ENCODE measurements at places on chromosomes 4 and X.

GRCh38 chrX:154057791-154058190, 38.1 kb upstream of the IRAK1 start:
- DNase-seq, result no peak

- DNase-seq, result no peak
Observed at GRCh38 chrX:18931972-18932371, 51.9 kb downstream of the PHKA2 start.

GRCh38 chr4:60326735-60327134, 873.4 kb upstream of the ADGRL3 start:
- no peak for DNase-seq

- no peak for DNase-seq
Observed at GRCh38 chr4:8705161-8706145, 112.9 kb downstream of the CPZ start.

- DNase-seq, result no peak
Observed at GRCh38 chr4:166594326-166594946, 639.9 kb downstream of the SPOCK3 start.

- no peak for DNase-seq
Observed at GRCh38 chr4:110898290-110898689, 275.4 kb upstream of the PITX2 start.

GRCh38 chrX:108426262-108426661, 12.0 kb downstream of the COL4A6 start:
- no peak for DNase-seq

- DNase-seq, result no peak
Observed at GRCh38 chrX:139049465-139049864, 337.9 kb upstream of the FGF13 start.

GRCh38 chrX:153475271-153475670, 4.9 kb upstream of the HAUS7 start:
- DNase-seq, result no peak

GRCh38 chr4:106454581-106454980, 86.0 kb upstream of the GIMD1 start:
- DNase-seq, result no peak

- DNase-seq, result no peak
Observed at GRCh38 chr4:51906167-51906958, 63.4 kb downstream of the DCUN1D4 start.

DNA sequence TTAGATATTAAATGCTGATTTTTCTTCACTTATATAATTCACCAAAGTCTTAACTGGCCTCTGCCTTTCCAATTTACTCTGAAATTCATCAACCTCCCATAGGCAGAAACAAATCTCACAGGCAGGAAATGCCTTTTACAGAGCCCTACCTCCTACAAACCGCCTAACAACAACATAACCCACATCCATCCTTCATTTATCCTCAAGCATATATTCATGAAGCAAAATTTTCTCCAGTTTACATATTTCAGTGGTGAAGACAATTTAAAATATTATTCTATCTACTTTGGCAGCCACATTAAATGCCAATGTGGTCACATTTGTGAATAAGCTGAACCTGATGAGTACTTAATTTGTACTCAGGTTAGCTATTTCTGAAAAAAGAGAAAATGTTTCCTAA, 30.3 kb downstream of the SEPSECS start:
- no peak for DNase-seq

DNA sequence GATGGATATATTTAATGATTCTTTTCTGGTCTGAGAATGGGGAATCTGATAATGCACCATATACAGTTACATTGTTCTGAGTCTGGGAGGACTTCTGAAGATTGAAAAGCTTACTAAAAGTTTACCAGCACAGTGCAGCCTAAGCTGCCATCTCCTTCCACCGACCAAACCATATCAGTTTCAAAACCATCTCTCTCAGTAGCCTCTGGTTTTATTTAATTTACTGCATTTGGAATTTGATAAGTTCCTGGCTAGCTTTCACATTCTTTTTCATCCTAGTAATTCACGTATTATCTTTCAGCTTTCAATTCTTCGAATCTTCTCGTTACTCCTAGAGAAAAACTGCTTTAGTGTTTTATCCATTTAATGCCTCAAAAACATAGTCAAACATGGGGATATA, 181.4 kb upstream of the HCCS start:
- no peak for DNase-seq

DNA sequence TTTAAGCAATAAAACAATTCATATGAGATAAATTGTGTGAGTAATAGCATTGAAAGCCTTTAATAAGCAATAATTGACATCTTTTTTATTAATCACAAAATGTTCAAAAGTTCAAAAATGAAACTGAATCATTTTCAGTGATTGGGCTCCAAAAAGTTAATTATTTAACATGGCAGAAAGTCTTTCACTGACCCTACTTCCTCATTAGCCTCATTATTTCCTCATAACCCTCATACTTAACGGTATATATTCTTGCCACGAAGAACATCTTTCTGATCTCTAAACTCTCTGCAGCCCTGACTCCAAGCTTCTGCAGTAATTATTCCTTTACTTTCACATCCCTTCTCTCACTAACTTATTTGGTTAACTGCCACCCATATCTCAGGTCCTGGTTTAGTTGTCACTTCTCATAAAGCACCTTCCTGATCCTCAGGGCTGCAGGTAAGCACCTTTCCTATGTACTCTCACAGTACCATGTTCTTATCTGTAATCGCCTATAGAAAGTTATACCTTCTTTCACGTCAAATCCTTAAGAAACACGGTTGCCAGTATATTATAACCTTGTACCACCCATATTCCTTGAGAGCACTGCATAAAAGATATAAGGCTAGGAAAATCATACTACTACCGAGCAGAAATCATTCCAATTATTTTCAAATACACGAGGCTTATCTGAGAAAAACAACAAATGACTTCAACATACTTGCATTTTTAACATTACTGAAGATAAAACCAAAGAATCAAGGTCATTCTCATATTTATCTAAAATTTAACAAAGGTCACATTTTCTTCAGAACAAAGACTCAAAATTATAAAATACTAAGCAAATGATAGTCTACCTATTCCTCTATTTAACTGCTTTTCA, 72.2 kb downstream of the PPP3CA start:
- DNase-seq, result no peak

- DNase-seq, result no peak
Observed at GRCh38 chrX:155682834-155683233, 70.1 kb upstream of the TMLHE start.

GRCh38 chrX:1330605-1331004, 6.0 kb upstream of the IL3RA start:
- DNase-seq, result no peak

GRCh38 chr4:140816806-140817510, 60.8 kb upstream of the TBC1D9 start:
- no peak for DNase-seq

DNA sequence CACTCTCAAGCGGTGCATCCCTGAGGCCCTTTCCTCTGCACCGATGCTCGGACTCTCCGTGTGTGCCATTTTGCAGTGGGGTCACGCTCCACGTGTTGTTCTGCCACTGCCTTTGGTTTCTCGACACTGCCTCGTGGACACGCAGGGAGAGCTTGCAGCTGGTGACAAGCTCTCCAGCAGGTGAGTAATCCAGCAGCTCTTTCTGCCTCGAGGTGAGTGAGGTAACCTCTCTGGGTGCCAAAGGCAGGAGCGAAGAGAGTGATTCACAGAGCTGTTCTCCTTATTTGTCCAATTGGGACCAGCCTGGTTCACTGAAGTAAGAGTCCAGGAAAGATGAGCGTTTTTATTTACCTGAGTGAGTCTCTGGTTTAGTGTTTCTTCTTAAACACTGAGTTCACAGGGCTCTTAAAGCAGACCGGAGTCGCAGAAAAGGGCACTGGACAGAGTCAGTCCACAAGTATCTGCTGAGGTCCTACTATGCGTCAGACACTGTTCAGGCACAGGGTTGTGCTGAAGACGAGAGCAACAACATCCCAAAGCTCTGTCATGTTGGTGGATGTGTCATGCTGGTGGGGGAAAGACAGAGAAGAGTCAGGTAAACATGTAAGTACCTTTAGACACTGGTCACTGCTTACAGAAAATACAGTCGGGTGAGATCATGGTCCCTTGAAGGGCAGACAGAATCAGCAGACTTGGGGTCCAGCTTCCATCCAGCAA, 61.8 kb downstream of the FHDC1 start:
- no peak for DNase-seq

DNA sequence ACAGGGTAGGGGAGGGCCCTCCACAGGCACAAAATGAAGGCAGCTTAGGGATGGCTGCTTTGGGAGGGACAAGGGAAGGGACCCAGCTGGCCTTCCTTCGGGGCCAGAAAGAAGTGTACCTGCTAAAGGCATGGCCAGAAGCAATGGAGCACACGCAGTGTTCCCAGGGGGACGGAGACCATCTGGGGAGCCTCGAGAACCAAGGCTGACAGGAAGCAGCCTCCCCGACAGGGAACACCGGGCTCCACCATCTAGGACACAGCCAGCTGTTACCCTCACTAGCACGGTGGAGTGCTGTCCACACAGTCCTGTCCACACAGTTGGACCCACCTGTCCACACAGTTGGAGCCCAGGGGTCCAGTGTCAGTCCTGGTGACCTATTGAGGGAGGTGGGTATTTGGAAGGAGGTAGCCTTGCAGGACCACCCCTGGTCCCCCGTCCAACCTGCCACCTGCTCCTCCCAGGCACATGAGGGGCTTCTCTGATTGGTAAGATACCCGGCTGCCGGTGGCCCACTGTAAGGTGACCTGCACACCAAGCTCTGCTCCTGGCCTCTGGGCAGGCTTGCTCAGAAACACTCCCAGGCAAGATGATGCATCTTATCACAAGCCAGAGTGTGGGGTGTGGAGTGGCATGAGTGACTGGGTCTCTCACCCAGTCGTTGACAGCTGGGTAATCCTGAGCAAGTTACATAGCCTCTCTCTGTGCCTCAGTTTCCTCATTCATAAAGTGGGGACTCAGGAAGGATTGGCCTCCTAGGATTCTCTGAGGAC, 20.5 kb upstream of the AFAP1 start:
- DNase-seq, result no peak

DNA sequence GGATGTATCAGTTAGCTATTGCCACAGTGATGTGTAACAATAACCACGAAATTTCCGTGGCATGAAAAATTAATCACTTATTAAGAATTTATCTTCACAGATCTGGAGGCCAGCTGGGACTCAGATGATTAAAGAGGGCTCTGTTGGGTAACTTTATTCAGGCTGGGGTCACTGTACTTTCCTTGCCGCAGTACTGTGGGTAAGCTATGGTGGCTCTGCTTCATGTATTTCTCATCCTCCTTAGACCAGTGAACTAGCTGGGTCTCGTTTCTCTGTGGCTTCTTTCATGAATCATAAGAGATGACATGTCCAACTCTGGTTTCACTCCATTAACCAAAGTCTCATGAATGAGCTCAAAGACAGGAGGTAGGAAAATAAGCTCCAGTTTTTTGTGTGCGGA, 13.5 kb downstream of the TEX13B start:
- DNase-seq, result no peak

DNA sequence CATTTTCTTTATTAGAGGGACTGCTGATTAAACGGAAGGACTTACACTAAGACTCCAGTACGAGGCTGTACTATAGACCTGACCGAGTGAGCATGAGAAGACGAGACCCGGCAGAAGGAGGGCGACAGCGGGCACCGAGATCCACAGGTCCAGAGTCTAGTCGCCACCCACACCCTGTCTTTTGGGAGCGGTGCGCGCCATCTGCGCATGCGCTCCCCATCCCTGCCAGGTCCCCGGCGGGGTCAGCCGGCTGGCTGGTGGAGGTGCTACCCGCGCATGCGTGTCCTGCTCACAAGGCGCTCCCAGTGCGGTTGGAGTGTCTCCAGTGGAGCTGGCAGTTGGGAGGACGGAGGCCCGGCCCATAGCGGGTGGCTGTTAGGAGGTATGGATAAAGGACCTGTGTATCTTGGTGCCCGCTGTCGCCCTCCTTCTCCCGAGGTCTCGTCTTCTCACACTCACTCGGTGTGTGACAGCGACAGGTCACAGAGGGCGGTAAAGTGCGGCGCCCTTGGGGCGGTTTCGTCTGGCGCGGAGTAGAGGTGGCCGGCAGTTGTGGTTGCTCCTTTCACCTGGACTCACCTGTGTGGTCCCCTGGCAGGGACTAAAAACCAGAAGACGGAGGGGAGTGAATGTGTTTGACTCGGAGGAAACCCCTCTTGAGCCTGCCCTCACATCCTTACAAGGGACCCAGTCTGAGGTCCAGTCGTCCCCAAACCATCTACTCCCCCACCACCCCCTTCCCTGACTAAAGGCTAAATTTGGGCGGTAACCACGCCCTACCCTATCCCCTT, 7.6 kb upstream of the HSD17B10 start:
- DNase-seq, result peak; percentile 47

GRCh38 chr4:107824350-107825071, at the start of gene SGMS2:
TSS of gene SGMS2 (plus strand) at chr4:107824932. CDS start at chr4:107895554, 70,622 bp downstream.
- no peak for DNase-seq

- no peak for DNase-seq
Observed at GRCh38 chr4:111717921-111718320, 427.3 kb upstream of the FAM241A start.

DNA sequence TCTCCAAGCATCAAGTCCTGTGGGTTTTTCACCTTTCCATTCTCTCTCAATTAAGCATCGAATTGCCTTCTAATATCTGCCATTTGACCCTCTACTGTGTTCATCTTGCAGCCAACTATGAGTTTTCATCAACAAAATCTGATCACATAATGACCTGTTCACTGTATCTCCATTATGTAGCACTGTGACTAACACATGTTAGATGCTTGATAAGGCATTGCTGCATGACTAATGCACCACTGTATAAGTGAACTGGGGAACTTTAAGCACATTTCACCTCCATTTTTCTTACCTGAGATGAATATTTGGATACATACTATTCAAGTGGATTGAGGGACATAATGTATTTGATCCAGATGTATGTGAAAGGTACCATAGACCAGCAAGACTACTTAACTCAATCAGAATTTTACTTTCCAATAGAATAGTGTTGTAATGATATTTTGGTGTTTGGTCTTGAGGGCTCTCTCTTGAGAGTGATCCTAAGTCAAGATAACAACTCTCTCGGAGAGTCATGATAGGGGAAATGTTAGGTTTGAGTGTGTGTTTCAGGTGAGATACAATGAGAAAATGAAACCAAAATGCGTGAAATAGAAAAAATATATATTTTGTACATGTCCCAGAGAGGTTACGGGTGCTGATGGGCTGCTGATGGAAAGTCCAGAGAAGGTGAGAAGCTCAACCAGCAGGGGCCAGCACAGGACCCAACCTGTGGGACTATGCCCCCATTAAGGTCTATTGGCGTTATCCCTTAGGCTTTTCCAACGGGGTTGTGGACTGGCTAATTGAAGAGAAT, 60.2 kb upstream of the HS3ST1 start:
- DNase-seq, result no peak

Data from stimulated activated CD8-positive, alpha-beta memory T cell treated with anti-CD3 and anti-CD28 coated beads, Interleukin-7, amount 100 ng/mL, for 1 hour (primary cell).